ENCODE measurements at places on chromosomes 13 and 19. TPM values are rescaled to one million over a fixed set of nuclear protein-coding genes. Genes with fewer than 3 reads are reported as not detected.

The ZNF682 gene
- 11.5 TPM for total RNA-seq

The DHDH gene
- 1.2 TPM for total RNA-seq

The SPRY2 gene
- total RNA-seq, result 0.33 TPM

The CD70 gene
- 1.9 TPM for total RNA-seq

The PABPC3 gene
- 0.33 TPM for total RNA-seq

The FCER2 gene
- total RNA-seq, result 0.92 TPM

The CYP2S1 gene
- 0.20 TPM for total RNA-seq

The FXYD1 gene
- 4.8 TPM for total RNA-seq

The SIGLEC5 gene
- not detected for total RNA-seq

The SLC10A2 gene
- not detected for total RNA-seq

The CNN2 gene
- total RNA-seq, result 249 TPM

The PPFIA3 gene
- total RNA-seq, result 4.1 TPM

The C1QTNF9 gene
- not detected for total RNA-seq

The CDX2 gene
- total RNA-seq, result not detected

The S1PR5 gene
- 6.5 TPM for total RNA-seq

The KLK1 gene
- total RNA-seq, result 0.59 TPM

The DNAAF3 gene
- total RNA-seq, result not detected

The FAM216B gene
- total RNA-seq, result not detected

The FPR2 gene
- total RNA-seq, result not detected

The ERCC5 gene
- 113 TPM for total RNA-seq

The CGB5 gene
- not detected for total RNA-seq

The IGFL1 gene
- total RNA-seq, result not detected

The IFI30 gene
- total RNA-seq, result 3.2 TPM

The NKG7 gene
- 105 TPM for total RNA-seq

The ZNF776 gene
- total RNA-seq, result 25.3 TPM

The ZSWIM9 gene
- total RNA-seq, result 5.4 TPM

The NXNL1 gene
- total RNA-seq, result not detected

The GZMM gene
- total RNA-seq, result 66.2 TPM

The CEACAM5 gene
- not detected for total RNA-seq

The FGF22 gene
- total RNA-seq, result 3.7 TPM

The SELENOV gene
- total RNA-seq, result not detected

The CCDC70 gene
- total RNA-seq, result not detected

The NALCN gene
- not detected for total RNA-seq

The GPALPP1 gene
- total RNA-seq, result 34.2 TPM

The IZUMO1 gene
- not detected for total RNA-seq
